ENCODE measurements at places on chromosomes 2 and 18.

DNA sequence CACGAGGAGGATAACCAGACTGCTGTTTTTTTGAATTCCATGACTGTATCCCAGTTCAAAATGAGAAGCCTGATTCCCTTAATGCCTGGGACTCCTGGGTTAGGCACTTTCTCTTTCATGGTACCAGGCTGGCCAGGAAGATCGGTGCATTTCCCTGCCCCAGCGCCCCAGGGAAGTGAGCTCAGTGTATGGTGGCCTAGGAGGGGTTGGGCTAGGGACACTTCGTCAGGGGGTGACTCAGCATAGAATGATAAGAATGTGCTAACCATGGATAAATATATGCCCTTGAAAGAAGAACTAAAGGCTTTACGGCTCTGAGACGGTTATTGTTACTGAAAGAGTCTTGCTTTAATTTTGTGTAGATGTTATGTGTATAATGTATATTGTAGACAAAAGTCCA is 27.5 kb upstream of the FAM237A start:
- DNase-seq, result no peak

DNA sequence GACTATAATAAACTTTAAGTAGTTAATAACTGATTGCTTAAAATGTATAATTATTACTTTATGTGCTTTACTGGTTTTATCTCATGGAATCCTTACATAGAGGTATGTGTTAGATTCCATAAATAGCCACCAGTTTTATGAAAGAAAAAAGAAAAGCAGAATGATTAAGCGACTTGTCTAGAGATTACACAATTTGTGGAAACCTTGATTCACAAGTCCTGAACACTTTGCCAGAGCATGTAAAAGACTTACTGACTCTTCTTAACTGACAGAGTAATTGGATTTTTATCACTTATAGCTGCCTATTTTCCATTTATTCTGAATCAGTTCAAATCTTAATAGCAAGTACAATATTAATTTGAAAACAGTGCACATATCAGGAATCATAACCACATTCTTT is 448.7 kb upstream of the NETO1 start:
- DNase-seq, result no peak

DNA sequence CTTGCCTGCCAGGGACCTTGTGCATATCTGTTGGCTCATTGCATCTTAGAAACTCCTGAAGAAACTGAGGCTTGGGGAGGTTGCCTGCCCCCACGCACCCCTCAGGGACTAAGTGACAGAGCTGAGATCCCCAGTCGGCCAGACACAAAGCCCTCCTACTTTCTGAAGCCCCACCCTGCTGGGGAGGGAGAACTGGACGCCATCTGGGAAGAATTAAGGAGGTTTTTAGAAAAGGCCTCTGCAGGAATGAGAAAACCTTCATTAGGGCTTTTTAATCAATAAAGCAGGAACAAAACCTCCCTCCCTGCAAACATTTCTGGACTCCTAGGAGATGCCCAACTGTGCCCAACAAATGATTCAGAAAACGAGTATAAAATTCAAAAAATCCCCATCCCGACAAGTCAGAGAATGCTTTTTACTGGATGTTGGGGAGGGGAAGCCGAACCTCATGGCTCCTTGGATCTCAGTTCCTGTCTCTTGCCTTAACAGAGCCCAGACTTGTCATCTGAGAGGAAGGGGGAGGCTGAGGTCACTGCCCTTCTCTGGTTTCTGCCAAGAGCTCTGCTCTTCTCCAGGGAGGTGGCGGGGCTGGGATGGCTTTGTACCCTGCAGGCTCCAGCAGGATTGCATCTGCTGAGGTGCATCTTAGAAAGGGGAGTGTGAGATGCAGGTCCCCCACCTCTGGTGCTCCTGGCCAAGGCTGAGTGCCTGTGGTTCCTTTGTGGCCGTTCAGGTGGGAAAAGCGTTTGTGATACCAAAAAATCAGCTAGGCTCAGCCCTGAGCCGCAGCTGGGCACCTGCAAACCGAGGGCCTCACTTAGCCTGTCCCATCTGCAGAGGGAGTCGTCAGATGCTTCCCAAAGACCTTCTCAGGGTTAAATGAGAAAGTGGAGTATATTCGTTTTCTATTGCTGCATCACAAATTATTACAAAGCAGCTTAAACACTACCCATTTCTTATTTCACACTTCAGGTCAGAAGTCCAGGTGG is 142.4 kb downstream of the ZFP36L2 start:
- DNase-seq, result no peak

DNA sequence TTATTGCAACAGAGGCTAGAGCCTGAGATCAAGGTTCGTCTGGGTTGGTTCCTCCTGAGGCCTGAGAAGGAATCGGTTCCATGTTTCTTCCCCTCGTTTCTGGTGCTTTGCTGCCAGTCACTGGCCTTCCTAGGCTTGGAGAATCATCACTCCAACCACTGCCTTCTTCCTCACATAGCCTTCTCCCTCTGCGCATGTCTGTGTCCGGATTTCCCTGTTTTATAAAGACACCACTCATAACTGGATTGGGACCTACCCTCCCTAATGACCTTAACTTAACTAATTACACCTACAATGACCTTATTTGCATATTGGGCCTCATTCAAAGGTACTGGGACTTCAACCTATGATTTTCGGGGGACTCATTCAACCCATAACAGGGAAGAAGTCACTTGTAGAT is 119.8 kb upstream of the CCDC68 start:
- no peak for DNase-seq

GRCh38 chr2:210623506-210623905 is 67.1 kb downstream of the CPS1 start:
- no peak for DNase-seq

DNA sequence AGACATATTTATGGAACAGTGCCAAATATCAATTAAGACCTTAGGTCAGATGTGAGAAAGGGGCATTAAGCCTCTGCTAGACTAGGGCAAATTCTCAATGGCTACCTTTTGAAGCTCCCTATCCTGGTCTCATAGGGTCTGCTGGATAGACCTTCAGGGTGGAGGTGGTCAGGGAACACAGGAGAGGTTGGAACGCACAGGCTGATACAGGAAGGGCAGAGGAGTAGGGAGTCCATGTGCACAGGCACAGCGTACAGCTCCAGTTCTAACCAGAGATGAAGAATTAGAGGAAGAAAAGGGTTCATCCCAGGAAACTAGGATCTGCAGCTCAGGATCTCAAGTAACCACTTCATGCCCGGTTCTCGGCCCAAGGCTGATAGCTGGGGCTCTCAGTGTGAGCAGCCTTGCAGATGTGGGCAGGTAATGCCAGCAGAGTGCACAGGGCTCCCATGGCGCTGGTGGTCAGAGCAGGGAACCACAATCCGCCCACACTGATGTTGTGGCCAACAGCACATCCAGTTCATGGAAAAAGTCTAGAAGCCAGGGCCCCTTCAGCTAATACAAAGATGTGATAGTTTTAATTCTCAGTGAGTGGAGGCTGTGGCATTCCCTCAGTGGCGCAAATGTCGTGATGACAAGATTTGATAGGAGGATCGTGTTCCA is 3.4 kb upstream of the EVA1A start:
- DNase-seq, result no peak

GRCh38 chr18:45980229-45980628 is 13.1 kb upstream of the EPG5 start:
- DNase-seq, result no peak

DNA sequence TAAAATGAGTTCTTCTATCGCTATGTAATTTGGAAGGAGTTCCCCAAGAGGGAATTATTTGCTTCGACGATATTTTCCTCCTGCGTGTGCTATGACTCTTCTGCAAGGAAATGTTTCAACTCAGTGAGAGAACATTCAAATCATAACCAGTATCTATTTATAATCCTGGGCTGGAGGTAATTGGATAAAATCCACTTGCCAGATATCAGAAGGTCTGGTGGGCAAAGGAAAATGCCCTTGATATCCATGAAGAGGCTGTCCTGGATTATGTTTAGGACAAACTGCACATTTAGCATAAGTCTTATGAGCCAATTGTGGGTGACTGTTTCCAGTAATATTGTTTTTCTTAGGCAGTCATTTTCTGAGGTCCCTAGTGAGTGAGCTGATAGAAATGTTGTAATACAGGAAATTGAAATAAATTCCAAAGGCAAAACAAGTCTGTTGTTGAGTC is 17.7 kb downstream of the RPIA start:
- no peak for DNase-seq

DNA sequence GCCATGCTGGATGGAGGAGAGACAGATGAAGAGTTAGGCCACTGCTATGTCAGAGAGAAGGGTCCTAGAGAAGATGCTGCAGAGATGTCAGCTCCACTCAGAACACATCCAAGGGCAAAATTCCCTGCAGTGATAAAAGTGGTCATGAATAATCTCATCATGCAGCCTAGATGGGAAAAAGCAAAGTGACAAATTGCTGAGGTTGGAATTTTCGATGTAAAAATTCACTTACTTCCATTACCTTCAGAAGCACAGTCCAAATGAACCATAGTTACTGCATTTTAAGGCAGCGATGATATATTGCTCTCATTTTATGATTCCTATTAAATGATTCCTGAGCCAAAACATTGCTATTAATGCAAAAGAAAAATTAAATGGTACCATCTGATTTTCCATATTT is 16.4 kb downstream of the ANKRD29 start:
- no peak for DNase-seq

DNA sequence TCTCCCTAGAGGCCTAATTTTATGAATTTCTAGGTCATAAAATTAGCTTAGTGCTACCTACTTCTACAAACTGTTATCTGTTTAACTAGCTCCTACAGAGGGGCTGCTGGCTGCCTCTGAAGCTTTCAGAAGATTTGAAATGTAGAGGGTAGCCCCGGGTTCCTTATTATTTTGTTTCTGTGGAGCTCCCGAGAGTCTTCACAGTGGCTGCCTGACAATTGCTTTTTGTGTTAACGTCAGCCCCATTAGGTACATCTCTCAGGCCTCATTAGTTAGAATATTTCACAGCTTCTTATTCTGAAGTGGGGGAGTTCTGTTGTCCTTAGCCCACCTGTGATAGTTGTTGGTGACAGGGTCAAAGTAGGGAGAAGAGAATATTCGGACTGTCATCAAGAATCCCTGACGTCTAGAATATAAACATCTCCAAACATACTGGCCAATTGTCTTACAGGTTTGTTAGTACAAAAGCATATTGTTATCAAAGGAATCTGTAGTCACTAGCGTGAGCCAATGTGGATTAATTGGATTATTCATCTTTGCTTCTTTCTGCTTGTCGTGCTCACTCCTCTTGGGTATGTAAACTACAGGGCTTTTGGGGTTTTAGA is 77.5 kb downstream of the DIS3L2 start:
- no peak for DNase-seq

- no peak for DNase-seq
Observed at GRCh38 chr18:73318739-73319479, 451.1 kb upstream of the NETO1 start.

DNA sequence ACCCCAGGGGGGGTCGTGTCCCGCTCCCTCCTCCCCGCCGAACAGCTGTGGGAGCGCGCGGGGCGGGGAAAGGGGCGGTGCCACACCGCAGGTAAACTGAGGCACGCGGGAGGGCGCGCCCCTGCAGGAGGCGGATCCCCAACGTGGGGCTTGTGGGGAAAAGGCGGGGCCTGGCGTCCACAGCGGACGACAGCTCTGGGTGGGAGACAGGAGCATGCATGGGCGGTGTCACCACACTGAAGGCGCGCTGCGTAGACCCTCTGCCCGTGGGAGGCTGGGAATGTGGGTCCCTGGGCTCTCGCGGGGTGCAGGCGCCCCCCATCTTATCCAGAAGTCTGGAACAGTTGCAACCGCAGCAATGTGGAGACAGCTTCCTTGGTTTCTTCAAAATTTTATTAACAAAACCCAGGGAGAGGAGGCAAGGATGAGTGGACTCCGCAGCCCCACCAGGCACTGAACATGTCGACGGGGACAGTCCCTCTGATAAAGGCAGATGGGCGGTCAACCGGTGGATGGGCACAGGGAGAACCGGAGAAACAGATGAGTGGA is 723 bp upstream of the MBD1 start:
- DNase-seq, result no peak

- DNase-seq, result no peak
Observed at GRCh38 chr2:241372361-241372992, 16.4 kb downstream of the FARP2 start.

GRCh38 chr2:11998626-11999378 is 252.4 kb downstream of the LPIN1 start:
- DNase-seq, result no peak

GRCh38 chr2:172539767-172540166 is 16.1 kb upstream of the PDK1 start:
- DNase-seq, result no peak

DNA sequence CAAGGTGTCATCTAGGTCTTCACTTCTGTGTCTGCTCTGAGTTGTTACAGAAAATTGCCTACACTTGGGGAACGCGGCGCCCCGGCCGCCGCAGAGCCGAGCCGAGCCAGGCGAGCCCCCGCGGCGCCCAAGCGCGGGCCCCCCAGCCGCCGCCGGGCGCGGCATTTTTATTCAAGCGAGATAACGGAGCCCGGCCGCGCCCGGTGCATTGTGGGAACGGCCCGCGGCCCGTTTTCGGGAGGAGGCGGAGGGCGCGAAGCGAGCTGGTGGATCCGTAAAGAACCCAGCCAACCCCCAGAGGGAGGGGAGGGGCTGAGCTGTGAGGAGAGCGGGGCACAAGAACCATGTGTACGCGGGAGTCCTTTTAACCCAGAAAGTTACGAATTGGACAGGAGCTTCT is 191.8 kb downstream of the FTCDNL1 start:
- peak; percentile 6 for DNase-seq

- no peak for DNase-seq
Observed at GRCh38 chr2:145799595-145800108, 1279.7 kb upstream of the ZEB2 start.

DNA sequence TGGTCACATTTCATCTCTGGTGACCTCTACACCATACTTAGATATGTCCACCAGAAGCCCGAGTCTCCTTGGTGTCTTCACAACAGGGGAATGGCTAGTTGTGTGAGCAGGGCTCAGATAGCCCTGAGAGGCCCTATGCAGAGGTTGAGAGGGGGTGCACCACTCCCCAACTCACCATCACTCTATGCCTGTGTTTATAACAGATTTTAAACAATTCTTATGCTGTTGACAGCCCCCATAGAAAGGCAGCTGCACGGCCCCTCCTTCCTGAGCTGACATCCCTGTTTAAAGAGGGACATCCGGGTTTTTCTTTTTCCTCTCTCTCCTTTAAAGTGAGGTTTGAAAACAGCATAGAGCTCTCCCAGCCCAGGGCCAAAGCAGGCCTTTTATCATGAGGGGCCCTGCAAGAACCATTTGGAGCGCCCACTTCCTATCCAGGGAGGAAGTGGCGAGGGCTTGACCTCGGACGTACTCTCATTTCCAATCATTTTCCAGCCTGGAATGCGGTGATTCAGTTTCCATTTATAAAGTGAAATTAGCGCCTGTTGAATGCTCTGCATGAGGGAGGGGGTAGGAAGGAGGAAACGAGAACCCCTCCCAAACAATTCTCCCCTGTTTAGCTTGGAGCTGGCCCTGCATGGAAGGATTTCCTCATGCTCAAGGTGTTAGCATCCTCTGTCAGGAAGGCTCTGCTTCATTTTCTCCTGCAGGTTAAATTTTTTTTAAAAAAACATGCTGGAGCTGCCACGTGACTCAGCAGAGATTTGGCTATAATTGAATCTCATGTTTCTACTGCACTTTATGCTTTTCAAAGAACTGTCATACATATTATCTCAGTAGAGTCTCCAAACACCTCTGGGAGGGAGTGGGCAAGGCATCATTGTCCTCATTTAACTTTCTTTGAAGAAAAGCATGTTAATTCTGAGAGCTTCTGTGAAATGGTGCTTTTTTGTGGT is 117.5 kb downstream of the DDX1 start:
- DNase-seq, result no peak

GRCh38 chr2:128416806-128417205 is 98.1 kb upstream of the HS6ST1 start:
- DNase-seq, result no peak
